NCI-H226 (cell line): ENCODE measurements at places on chromosomes 1 and 21.

- no peak for DNase-seq
Observed at GRCh38 chr1:156366378-156367166, 2.4 kb upstream of the RHBG start.

DNA sequence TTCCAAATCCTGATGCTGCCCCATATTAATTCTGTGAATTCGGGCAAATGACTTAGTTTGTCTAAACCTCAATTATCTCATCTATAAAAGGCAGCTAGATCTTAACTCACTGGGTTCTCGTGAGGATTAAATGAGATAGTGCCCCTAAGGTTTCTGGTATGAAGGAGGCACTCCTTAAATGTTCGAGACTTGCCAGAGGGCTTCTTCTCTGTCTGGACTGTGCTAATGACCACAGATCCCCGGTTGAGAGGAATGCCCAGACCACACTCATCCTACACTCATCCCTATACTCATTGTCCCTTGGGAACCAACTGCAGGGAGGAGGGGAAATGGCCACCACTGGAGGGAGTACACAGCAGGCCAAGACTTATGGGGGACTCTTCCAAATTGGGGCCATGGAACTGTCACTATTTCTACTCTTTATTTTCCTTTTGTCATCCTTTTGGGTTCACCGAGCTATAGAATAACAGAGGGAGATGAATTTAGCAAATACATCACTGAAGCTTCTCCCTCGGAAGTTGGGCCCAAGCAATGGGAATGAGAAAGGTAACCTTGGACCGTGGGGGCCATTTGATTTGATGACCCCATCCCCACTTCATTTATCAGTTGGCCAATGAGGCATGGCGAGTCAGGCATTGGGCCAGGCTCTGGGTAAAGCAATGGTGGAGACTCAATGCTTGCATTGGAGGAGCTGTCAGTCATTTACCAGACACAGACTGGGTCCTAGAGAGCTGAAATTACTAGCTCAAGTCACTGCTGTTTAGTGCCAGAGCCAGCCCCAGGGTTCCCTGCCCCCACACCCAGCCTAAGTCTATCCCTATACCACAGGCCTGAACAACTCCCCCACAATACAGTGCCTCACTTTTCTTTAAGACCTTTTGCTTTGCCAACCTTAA, 5.1 kb downstream of the ATF3 start:
- DNase-seq = no peak

GRCh38 chr21:44736291-44737004, 25.1 kb upstream of the TSPEAR start:
- DNase-seq = no peak

DNA sequence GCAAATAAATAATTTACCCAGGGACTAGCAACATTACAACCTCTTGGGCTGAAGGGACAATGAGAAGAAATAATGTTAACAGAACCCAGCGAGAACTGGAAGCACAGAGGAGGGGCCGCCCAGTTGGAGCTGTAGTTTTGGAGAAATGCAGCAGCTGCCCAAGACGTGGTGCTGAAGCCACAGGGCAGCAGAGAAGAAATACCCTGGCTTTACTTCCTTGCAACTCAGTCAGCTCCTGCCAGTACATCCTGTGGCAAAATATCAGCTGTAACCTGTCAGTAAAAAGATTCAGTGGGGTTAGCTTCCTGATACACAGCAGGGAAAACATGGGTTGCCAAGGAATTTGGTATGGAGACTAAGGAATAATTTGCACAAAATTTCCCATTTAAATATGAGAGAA, 283.6 kb upstream of the USP25 start:
- DNase-seq = no peak
